H7 (cell line): ENCODE measurements at places on chromosomes 11 and 22. TPM values are rescaled to one million over a fixed set of nuclear protein-coding genes. Genes with fewer than 3 reads are reported as not detected.

DNA sequence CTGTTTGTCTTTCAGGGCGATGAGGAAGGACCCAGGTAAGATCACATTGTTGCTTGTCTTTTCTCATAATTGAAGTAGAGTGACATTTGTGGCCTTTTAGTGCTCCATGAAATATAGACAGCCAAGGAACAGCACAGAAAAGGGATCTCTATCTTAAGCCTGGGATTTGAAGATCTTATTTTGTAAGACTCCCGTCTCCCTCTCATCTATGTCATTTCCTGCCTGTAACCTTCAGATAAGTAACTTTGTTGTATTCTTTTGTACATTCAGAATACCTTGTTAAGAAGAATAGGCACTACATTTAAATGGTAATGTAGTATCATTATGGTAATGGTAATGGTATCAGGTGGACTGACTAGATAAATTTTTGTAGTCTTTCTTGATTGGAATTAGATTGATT lies 72.8 kb downstream of the TRIM44 start:
- DNase-seq, result no peak

DNA sequence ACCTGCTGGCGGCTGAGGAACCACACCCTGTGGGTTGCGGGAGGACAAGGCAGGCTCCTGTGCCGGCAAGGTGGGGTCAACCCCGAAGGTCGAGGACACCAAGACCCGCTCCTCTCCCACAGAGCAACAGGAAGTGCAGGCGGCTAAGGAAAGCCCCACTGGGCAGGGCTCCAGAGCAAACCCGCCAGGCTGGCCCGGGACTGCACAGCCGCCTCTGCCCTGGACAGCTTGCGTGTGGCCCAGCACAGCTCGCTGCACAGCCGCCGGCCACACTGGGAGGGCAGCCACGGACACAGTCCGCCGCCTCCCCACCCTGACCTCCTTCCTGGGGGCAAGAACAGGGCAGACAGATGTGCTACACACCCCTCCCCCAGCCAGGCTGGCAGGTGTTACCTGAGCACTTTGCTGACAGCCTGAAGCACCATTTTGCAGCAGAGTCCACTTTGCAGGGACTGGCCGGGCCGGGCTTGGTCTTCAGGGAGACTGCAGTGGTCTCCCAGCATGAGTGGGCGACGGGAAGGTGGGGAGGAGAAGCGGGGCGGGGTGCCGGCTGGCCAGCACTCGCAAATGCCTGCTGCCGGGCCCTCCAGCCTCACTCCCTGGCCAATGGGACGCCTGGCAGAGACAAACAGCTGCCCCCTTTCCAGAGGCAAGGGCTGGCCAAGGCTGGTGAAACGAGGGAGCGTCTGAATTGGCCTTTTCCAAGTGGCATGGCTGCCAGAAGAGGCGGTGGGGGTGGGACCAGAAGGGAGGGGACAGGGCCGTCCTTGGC lies at the start of gene MOB2:
MOB2 (minus strand) TSS at position 726 of the 772 bp plus-strand sequence; CDS start at position 503, 223 bp downstream.
- peak; percentile 81 for DNase-seq

DNA sequence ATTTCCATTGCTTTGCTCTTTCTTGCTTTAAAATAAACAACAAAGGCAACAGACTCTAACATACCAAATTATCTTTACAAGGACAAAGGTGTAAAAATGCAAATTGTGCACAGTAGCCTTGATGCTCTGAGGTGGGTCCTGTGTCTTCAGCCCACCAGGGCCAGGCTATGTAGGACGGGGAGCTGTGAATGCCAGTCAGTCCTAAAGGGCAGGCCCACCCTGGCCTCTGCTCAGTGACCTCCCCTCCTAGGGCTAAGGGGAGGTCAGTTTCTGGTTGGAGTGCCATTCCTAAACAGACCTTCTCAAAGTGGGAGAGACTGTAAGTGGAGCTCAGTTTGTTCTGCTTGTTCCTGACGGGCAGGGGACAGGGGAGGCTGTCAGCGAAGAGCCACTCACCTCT lies 78.0 kb upstream of the SUSD2 start:
- no peak for DNase-seq

DNA sequence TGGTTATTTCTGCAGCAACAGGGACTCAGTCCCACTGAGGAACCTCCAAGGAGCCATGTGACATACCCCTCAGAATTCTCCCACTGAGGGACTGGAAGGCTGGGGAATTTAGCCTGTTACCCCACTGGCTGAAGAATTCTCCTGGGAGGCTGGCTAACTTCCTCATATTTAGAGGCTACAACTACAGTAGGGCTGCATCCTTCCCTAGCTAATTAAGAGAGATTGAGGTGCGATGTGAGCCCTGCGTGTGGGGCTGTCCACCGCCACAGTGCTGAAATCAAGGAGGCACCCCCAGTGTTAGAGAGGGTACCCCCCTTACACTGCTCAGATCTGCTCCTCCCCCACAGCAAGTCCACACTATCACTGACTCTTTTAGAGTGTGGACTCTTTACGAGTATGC lies 21.1 kb downstream of the EIF3F start:
- peak; percentile 47 for DNase-seq

DNA sequence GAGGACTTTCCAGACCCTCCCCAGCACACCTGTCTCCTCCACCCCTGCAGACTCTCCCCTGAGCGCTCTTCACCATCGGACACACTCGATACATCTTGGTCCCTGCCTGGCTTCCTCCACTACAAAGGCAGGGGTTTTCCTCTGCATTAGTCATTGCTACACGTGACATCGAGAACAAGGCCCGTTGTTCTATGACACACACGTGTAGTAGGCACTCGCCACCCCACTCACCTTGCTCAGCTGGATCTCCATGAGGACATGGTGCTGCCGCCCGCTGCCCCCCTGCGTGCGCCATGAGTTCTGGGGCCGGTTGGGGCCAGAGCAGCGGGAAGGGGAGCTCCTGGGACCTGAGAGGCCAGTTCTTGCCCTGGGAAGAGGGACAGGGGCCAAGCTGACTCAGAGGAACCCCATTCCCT lies 16.7 kb downstream of the ATG2A start:
- DNase-seq, result peak; percentile 51

GRCh38 chr11:44954051-44954906 lies 3.6 kb upstream of the TP53I11 start:
- peak; percentile 70 for DNase-seq

DNA sequence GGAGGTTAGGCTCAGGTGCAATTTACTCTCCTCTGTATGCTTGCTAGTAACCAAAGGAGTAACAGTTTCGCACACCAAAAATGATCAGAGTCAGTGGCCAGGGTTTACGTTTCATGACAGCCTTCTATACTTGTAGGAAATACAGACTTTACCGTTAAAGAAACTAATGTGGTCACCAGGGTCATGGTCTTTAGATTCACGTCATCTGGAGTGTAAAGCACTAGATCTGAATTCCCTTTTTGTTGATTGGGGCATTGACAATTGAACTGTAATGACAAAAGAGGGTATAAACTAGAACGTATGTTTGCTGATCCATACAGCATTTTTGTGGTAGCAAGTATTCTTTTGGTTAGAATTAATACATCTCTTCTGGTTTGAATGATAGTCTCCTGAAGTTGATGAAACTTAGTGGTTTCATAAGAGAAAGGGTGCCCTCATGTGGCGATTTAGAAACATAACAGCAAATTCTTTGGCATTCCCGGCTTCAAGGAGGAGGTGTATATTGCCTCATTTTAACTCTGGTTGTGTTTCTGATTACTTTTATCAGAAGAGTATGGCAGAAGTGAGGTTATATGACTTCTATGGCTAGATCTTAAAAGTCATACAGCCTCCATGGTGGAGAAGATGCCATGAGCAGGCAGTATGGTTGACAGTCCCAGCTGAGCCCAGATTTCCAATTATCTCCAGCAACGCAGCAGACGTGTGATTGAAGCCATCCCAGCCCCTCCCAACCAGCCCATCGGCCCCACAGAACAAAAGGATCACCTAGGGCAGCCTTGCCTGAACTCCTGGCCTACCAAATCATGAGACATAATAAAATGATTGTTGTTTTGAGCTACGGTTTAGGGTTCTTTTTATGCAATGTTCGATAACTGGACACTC lies 35.1 kb downstream of the MMP7 start:
- DNase-seq, result peak; percentile 53

DNA sequence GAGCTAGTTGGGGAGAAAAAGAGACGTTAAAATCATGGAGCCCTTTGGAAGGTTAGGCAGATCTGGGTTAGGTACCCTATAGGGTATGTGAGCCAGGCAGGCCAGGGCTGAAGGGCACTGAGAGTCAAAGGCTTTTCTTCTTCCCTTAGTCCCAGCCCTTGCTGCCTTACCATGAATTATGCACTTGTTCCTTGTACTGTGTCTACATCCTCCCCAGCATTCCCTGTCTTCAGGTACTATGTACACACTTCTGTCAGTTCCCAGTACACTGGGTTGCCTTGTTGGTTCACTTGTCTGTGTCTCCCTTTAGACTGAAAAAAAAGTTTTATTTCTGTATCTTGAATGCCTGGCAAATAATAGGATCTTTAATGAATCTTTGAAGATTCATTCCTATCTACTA lies 16.9 kb downstream of the RNF185 start:
- no peak for DNase-seq

CECR2 gene
- 50.0 and 66.3 TPM in 2 replicates for total RNA-seq

SEZ6L gene
- 0.83 and 1.1 TPM in 2 replicates for total RNA-seq
